ENCODE measurements at places on chromosomes 5 and 9.

DNA sequence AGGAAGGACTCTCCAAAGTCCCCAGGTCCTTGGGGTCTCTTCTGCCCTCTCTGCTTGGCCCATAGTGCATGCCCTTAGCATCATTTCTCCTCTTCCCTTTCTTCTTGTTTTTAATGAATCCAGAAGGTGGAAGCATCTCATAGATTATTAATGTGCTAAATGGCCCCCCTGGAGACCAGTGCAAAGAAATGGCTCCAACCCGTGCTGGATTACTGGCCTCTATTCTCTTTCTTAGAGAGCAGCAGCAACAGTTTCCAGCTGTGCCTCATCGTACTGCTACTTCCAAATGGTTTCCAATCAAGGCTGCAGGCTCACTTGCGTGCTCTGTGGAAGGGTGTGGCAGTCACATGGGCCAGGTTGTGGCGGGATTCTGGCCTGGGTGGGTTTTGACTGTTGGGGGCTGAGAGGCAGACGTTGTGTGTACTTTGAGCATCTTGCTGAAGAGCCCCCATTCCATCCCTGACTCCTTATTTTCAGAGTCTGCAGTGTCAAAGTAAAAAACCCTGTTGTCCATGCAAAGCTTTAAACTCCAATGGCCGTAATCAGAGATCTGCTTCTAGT, 139.7 kb downstream of the GABBR2 start:
- DNase-seq, result no peak

- DNase-seq, result no peak
These were observed 50.6 kb downstream of the PCSK5 start for GRCh38 chr9:75941066-75941465.

DNA sequence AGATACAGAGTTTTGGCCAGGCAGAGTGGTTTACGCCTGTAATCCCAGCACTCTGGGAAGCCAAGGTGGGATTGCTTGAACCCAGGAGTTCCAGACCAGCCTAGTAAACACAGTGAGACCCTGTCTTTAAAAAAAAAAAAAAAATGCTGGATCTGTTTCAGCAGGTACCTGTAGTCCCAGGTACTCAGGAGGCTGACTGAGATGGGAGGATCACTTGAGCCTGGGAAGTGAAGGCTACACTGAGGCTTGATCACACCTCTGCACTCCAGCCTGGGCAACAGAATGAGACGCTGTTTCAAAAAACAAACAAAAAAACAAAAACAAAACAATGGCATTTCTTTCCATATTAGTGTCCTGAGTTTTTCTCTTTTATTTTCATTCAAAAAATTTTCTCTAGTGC, 19.0 kb downstream of the UNC13B start:
- no peak for DNase-seq

DNA sequence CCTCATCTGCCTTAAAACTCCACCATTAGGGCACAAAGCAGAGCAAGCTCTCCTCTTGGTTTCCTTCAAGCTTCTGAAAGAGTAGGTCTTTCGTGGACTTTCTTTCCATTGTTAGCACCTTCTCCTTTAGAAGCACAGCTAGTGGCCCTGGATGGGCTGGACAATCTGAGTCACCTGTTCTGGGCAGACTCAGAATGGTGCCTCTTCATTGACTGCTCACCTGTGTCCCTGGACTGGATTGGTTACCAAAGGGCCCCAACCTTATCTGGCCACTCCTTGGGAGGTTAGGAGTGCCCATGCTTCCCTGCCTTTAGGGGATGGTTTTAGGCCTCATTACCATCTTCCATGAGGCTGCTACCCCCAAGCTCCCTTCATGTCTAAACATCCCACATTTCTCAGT, 23.2 kb downstream of the TMEM174 start:
- no peak for DNase-seq

DNA sequence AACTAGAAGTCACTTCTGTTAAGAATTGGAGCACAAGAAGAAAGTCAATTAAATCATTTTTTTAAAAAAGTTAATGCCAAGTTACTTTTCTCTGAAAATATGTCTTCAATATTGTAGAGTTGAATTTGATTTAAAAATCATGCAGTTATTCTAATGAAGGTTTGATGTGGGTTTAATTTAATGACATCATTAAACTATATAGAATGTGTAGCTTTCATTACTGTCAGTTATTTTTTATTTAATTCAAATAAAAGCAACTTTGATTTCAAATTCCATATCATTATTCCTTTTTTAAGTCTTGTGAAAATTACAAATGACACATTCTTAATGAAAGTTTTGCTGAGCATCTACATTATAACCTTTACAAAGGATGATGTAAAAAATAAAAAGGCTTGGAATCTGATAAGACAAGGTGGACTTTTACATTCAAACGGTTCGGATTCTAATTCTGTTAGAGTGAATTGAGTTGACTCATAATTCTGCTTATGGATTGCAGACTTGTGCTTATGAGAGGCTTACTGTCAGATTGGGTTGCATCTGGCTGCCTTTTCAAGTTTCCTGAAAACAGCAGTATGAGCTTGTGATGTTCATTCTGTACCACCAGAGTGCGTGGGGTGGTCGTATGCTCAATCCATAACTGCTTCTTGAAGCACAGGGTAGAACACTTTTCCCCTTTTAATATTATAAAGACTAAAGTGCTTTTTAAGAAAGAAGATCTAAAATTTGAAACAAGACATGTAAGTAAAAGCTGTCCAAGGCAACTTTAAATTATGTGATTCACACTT, 253.0 kb upstream of the ARRDC3 start:
- peak; percentile 17 for DNase-seq

DNA sequence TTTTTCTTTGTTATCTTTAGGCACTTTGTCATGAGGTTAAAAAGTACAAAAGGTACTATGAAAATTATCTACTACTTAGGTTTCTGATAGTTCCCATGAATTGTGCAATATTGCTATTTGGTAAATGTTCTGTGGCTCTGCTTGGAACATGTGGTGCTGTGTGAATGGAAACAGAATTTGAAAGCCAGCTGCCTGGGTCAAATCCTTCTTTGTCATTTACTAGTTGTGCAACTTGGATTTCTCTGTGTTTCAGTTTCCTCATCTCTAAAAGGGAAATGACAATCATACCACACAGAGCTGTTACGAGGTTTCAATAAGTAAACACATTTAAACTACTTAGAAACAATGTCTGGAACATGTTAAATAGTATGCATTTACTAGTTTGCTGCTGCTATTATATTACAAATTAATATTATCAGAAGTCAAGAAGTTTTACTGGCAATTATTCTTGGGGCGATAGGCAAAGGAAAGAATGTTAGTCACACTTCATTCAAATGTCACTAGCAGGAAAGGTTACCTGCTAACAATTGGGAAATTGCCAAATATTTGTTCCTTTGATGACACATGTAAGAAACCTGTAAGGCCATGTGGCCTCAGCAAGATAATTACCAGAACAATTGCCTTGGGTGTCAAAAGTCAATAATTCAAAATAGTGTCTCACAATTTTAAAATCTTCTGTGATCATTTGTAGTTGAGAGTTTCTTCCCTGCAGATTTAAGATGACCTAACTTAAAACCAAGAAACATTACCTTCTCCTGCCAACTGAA, 184.8 kb downstream of the KIAA0825 start:
- DNase-seq, result peak; percentile 94

- peak; percentile 65 for DNase-seq
These were observed 52.1 kb downstream of the C9orf50 start for GRCh38 chr9:129568560-129569501.

DNA sequence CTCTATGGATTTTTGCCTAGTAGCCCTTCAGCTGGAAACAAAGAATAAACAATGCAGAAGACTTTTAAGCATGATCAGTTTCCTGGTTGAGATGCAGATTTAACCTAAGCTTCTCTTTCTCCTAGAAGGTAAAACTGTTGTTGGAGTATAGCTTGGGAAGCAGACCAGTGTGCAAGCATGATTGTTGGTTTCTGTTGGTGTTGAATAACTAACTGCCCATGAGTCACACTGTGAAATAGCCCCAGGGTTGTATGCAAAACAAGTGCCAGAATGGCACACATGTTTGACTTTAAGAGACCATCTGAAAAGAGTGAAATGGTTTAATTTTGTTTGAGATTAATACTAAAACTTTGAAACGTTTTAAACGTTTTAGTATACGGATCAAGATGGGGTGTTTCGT, 227.1 kb downstream of the ARHGEF28 start:
- no peak for DNase-seq

DNA sequence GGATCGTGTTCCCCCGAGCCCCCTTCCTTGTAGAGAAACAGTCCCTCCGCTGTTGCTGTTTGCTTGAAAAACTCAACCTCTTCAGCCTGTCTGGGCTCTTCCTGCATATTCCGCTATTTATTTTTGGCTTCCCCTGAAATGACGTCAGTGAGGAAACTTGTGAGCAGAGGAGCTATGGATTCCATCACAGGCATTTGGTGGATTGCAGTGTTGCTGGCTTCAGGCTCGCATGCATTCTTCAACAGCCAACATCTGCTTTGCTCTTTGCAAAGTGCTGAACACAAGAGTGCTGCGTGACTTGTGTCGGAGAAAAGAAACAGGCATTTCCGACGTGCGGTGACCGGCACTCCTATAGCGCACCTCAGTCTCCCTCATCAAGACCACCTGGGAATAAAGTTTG, 232.7 kb downstream of the RFK start:
- DNase-seq, result peak; percentile 54

DNA sequence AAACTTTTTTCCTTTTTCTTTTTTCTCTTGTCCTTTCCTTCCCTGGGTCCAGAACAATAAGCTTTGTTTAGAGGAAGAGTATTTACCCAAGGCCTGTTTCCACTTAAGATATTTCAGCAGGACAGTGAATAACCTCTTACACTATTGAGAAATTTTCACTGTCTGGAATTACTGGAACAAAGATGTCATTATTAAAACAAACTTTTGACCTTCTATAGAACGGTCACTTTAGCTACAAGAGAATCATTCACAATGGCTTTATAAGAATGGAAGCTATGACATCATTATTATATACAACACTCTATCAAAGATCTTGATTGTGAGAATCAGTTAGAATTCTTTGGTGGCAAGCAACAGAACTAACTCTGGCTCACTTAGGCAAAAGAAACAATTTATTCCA, 22.0 kb upstream of the ARHGAP26 start:
- DNase-seq, result no peak

- DNase-seq, result no peak
These were observed 186.1 kb downstream of the C9orf152 start for GRCh38 chr9:110021891-110022290.

DNA sequence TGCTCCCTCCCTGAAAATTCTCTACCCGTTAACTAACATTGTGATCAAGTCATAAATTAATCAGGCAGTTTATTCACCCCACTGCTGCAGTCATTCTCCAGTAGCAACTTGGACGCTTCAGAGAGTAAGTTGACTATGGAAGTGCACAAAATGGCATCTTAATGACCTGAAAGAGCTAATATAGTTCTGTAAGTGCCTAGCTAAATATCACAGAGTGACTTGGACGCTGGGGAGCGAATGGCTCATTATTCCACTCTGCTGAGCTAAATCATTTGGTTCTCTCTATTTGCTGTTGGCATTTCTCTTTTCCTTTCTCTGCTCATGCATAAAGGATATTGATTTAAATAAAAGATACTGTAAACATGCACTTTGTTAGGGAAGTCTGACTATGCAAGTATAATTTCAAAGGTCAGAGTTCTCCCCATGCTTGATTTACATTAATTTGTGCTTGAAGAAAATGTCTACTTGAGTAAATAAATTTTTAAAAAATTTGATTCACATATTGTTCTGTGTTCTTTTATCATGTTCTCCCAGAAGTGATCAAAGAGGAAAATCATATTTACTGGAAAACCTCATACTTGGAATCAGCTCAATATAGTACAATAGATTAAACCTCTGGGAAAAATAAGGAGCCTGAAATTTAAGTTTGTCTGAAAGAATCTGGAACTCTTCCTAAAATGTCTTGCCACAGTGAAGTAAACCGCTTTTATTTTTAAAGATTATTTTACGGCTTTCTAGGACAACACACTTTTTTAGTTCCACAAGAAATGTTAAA, 169.5 kb upstream of the HAPLN1 start:
- DNase-seq, result no peak

GRCh38 chr5:21688655-21689054, 1164.5 kb downstream of the CDH12 start:
- DNase-seq, result peak; percentile 5

- DNase-seq, result no peak
These were observed 136.3 kb downstream of the CEP120 start for GRCh38 chr5:123286891-123287290.

- DNase-seq, result no peak
These were observed 1.9 kb upstream of the SHISAL2B start for GRCh38 chr5:64688391-64688790.

DNA sequence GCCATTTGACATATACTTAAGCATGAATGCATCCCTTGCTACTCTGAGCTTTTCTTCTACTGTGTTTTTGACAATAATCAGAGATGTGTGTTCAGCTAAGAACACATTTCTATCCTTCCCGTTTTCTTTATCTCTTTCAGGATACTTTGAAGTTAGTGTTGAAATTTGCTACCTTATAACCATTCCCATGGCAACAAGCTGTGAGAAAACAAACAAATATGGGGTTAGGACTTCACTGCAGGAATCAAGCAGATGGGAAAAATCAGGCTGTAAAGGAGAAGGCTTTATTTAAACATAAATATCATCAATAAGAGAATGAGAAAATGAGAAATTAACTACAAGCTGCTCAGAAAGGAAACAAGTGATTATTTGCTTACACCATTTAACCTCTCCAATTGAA, 35.2 kb downstream of the ZCCHC9 start:
- DNase-seq, result no peak

GRCh38 chr9:129769669-129770068, 16.8 kb upstream of the PTGES start:
- DNase-seq, result no peak

GRCh38 chr5:169772256-169772655, 135.2 kb downstream of the DOCK2 start:
- no peak for DNase-seq

- DNase-seq, result no peak
These were observed 35.4 kb upstream of the RLN1 start for GRCh38 chr9:5375091-5375490.

DNA sequence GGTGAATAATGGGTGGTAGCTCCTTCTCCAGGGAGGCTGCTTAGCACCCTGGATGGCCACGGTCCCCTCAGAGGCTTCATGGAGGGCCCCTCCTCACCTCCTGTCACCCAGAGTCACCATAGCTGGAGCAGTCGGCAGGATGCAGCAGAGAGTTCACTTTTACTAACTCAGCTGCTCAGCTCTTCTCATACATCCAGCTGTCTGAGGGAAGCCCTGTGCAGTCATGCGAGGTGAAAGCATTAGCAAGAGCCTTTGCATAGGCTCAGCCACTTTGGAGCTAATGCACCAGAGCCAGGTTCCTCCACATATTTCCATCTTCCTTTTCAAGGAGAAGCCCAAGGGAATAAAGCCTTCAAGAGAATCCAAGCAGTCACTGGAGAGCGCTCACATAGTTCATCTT, 499.2 kb downstream of the BNC2 start:
- DNase-seq, result no peak

- DNase-seq, result no peak
These were observed 101.4 kb upstream of the FSTL4 start for GRCh38 chr5:133713751-133714150.
